ENCODE measurements at places on chromosomes 5 and 9.

DNA sequence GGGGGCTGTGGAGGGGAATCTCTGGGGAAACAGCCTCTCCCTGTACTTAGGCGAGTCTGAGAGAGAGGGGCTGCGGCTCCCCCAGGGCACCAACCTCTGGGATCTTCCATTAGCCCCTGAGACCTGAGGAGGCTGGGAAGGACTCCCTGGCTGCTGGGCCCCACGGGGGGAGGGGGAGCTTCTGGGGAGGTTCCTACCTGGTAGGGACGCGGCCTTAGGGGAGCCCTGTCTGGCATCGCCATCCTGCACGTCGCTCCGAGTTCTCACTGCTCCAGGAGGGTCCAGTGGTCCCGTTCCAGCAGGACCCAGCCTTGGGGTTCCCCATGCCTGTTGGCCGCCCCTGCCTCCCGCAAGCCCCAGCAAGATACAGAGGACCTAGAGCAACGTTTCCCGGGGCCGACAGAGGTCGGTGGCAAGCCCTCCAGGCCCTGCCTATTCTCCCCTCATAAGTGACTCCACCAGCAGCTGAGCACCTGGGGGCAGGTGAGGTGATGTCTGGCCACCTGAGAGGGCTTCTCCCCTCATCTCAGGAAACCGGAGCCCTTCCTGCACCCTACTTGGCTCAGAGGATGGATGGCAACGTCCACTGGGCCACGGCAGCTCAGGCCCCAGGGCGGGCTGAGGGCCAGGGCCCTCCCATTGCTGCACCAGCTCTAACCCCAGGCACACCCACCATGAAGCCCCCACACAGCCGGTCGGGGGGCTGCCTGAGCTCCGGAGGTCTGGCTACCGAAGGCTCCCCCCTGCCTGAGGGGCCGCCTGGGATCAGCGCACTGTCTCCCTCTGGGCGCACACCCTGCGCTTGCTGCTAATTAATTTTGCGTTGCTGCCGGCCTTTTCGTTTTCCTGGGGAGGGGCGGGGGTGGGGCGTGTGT, 22.5 kb downstream of the TPPP start:
- no peak for DNase-seq

- no peak for DNase-seq
These were observed 77.0 kb downstream of the IRX2 start for GRCh38 chr5:2674456-2674855.

GRCh38 chr5:72837524-72838096, 21.1 kb downstream of the TNPO1 start:
- DNase-seq, result no peak

DNA sequence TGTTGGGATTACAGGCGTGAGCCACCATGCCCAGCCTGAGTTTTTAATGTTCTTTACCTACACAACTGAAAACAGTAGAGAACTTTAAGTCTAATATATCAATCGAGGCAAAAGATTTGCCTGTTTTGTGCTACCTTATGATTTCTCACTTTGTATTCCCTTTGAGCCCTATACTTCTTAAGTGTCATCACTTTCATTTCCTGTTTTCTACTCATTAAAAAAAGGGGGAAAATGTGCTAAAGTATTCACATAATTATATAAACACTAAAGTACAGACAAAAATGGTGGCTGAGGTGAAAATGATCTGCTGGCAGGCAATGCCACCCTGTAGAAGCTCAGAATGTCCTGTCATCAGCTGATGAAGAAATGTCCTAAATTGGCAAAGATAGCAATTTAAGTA, 23.6 kb downstream of the ATG10 start:
- DNase-seq, result no peak

DNA sequence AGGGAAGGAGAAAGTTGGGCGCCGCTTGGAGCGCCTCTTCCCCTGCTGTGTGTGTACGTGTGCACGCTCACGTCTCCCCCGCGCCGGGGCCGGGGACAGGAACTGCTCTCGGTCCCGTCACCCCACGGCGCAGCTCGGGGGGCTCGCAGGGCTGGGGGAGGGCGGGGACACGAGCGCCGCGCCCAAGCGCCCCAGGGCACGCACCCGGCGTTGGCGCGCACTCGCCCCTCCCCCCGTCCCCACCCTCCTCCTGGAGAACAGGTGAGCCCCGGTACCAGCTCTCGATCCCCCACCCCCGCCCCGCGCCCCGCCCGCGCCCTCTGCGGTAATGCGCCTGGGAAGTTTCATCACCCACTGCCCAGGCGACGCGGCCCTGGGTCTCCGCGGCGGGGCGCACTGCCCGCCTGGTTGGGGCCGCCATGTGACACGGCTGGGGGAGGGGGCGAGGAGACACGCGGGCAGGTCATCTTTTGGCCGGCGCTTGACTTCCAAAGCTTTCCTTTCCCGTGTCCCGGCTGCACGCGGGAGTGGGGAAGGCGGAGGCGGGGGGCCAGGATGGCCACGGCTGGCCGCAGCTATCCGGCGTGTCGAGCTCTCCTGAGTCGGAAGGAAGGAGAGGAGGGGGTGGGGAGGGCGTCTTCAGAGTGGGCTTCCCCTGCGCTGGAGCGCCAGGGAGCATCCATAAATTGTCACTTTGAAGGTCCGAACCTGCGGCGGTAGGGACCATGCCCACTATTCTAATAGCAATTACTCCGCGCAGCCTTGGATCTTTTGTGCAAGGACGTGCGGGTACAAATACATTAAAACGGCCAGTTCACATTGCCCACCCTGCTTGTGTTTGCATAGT, 1.5 kb upstream of the STC2 start:
- DNase-seq, result peak; percentile 45

DNA sequence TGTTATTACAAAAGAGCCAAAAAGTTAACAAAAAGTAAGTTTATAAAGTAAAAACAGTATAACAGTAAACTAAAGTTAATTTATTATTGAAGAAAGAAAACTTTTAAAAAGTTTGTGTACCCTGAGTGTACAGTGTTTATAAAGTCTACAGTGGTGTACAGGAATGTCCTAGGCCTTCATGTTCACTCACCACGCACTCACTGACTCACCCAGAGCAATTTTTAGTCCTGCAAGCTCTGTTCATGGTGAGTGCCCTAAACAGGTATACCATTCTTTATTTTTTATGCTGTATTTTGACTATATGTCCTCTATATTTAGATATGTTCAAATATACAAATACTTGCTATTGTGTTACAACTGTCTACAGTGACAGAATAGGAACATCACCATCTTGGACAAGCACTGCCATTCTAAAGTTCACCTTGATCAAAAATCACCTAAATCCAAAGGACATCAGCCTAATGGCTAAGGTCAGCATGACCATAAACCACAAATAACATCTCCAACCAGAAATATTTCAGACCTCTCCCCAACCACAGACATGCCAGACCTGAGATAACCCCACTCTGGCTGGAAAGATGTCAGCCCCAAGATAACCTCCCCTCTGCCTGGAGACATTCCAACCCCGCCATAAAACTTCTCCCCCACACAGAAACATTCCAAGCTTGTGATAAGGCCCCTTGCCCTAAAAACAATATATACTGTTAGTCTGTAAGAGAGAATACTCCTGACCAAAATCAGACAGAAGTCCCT, 56.1 kb downstream of the AGXT2 start:
- no peak for DNase-seq

GRCh38 chr5:124650147-124650561, 96.3 kb downstream of the ZNF608 start:
- no peak for DNase-seq

DNA sequence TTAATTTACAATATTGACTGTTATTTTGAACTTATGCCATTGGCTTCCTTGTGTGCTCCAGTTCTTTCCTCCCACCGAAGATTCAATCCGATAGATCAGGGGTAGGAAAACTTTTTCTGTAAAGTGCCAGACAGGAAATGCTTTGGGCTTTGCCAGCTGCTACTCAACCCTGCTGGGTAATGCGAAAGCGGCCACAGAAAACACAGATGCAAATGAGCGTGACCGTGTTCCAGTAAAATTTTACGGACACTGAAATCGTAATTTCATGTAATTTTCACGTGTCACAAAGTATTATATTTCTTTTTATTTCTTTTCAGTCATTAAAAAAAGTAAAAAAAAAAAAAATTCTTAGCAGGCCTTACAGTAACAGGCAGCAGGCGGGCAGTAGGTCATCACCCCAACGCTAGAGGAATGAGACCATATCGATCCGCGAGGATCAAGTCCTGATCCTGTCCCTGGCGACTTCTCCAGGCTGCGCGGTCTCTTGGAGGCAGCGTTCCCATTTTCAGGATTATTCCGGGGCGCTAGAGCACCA, 599 bp downstream of the NMRK1 start:
- DNase-seq, result no peak

GRCh38 chr9:121558473-121558872, 58.8 kb upstream of the GGTA1 start:
- no peak for DNase-seq

DNA sequence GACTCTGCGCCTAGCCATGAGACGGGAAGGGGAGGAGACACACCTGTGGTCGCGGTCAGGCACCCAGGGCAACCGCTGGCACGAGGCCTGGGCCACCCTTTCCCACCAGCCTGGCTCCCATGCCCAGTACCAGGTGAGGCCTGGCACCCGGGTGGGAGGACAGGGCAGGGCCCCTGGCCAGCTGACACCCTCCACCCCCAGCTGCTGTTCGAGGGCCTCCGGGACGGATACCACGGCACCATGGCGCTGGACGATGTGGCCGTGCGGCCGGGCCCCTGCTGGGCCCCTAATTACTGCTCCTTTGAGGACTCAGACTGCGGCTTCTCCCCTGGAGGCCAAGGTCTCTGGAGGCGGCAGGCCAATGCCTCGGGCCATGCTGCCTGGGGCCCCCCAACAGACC, 5.0 kb downstream of the MAMDC4 start:
- DNase-seq, result no peak

DNA sequence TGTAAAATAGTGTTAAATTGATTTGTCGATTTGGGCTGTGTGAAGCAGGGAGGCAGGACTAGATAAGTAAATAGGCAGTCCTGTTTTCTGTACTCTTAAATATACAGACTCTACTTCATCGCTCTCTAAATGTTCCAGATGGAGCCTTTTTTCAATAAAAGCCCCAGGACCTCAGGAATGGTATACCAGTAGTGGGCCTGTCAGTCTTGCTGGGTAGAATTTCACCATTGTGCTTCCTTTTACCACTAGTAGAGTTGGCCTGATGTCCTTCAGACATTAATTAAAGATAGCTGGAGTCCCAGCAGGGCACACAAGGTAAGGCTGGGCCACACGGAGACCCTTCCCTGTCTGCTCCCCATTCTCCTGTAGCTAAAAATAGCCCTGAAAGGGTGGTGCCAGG, 6.0 kb downstream of the SNX18 start:
- DNase-seq, result no peak

DNA sequence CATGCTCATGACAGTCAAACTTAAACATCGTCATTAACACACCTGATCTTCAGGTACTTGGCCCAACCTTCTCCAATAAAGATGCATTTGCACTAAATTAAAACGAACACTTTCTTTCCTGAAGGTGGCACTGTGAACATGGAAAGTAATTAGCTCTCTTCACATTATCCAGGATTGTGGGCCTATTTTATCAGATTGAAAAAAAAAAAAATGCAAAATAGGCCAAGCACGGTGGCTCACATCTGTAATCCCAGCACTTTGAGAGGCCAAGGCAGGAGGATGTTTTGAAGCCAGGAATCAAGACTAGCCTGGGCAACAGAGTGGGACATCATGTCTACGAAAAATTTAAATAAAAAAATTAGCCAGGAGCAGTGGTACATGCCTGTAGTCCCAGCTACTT, 14.4 kb upstream of the CDC20B start:
- DNase-seq, result no peak

DNA sequence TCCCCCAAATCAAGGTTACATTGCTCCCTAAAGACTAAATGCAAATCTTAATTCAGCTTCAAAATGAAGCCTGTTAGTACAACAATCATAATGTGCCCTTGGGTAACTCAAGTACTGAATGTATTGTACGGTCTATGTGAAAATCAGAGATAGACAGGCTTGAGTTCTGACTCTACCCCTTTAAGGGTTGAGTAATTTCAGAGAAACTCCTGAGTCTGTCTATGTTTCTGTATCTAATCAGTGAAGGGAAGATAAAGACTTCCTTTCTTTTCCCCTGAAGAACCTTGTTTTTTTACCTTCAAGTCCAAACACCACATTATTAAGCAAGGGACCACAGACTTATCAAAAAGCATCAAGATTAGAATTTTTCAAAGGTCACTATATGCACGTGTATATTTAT, 108.2 kb downstream of the MPDZ start:
- DNase-seq, result no peak

DNA sequence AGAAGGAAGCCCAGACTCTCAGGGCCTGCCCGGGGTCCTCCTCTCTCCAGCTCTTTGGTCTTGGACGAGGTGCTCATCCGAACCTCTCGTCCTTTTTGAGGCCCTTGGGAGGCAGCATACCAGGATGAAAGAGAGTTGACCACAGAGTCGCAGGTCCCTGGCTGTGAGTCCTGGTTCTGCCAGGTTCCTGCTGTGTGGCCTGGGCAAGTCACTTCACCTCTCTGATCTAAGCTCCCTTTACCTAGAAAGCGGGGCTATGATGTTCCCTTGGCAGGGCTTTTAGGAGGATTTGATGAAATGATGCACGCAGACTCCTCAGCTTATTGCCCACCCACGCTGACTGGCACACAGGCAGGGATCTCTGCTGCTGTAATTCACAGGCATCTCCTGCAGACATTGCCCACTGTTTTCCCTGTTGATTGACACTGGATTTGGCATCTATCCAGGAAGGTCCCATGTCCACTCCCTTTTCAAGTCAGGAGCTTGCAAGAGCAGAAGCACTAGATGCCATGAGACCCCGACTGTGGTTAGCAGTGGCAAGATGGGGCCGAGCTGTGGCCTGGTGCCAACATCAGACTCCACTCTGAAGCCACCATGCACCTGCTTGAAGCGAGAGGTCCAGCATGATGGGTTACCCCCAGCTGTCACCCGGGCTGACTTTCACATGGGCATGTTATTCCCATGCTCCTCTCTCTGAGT, 71.5 kb downstream of the MACROH2A1 start:
- DNase-seq, result no peak

DNA sequence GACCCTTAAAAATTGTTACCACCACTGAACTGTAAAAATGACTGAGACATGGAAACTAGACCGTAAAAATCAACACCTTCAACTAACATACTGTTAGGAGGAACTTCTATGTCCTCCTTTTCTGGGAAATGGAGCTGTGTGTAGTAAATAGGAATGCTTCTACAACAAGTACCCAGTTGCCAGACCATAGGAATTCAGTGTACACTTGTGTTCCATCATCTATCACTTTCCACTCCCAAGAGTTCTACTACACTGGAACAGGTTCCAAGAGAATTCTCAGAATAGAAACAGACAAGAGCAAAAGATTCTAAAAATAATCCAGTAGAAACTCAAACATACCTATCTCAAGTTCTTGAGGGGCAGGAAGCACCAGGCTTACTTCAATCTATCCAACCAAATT, 23.6 kb downstream of the UBAP2 start:
- no peak for DNase-seq

GRCh38 chr9:35827486-35827885, 1.0 kb downstream of the FAM221B start:
- DNase-seq, result no peak
